Activated naive CD8-positive, alpha-beta T cell treated with anti-CD3 and anti-CD28 coated beads, Interleukin-2, amount 10 ng/mL, durations not matched to agents 7 days and 5 days (primary cell): ENCODE measurements at places on chromosomes 6 and 20. TPM values are rescaled to one million over a fixed set of nuclear protein-coding genes. Genes with fewer than 3 reads are reported as not detected.
A peak's percentile ranks its signal among the peaks of the same experiment; 100 is the strongest.

Gene CD109
- total RNA-seq = 1.6 TPM

Gene MMP24
- total RNA-seq = 0.20 TPM

Gene ARMC2
- total RNA-seq = 12.2 TPM

DNA sequence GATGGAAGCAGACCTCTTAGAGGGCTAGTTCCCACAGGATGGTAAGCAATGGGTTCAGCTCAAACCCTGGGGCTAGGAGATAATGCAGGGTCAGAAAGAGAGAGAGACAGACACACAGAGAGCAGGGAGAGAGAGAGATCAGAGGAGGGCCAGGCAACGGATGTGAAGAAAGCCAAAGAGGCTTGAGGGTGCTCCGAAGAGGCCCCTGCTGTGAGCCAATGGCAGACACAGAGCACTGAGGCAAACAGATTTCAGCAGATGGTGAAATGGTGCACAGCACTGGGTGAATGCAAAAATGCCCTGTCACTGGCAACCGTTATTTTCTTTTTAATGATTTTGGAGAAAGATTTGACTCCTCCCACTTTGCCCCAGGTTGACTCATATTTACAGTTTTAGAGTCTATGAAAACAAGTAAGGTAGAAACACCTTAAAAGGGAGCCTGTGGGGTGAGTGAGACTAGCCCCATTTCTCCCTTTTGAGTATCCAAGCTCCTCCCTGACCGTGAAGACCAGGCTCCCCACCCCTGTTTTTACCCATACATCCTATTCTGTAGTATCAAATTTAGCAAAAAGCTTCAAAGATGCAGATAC, 840 bp downstream of the DEFB132 start:
- DNase-seq = no peak

DNA sequence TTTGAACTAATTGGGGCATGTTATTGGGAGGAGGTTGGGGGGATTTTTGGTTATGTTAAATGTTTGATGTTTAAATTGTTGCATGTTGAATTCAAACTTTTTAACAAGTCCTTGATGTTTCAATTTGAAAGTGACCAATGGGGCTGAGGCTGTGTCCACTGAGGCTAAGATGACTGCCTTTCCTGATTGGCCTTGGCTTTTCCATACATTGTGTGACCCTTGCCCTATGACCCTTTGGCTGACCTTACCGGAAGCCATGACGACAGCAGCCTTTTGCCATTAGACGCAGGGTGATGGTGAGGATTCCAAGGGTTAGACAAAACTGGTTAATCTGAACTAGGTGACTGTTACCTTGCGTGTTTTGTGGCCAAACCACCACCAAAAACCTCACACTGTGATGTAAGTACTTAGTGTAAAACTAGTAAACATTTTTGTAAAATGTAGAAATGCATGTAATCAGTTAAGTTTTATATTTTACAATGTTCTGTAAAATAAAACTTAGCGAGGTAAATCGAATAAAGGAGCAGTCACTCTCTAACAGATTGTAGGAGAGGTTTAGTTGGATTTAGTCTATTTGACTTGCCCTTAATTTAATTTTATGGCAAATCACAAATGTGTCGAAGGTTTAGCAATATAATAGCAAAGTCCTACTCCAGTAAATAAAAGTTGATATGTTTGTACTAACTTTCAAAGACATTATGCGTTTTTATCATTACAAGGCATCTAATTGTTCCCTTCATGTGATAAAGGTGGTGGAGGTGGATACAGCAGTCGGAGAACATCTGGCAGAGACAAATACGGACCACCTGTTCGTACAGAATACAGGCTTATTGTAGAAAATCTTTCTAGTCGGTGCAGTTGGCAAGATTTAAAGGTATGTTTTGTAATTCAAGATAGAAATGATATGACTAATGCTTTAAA, 1.6 kb downstream of the SRSF6 start:
- no peak for DNase-seq

GRCh38 chr6:144063744-144064401, 31.5 kb downstream of the SF3B5 start:
- DNase-seq = peak; percentile 95

DNA sequence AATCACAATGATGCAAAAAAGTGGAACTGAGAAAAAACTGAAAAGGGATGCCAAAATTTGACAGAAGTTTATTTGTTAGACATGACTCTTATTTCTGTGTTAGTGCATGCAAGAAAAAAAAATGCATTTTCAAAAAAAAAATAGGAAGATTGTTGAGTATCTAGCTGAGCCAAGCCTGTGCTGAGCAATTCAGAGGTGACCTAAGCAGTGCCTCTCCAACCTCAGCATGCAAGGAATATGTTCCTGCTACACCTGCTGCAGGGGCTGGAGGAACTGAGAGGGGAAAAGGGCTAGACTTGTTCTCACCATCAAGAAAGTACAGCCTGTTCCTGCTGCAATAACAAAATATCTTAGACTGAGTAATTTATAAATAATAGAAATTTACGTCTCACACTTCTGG, 24.0 kb downstream of the BPIFA2 start:
- DNase-seq = no peak
